ENCODE measurements at places on chromosomes 4 and X. TPM values are rescaled to one million over a fixed set of nuclear protein-coding genes. Genes with fewer than 3 reads are reported as not detected.

DNA sequence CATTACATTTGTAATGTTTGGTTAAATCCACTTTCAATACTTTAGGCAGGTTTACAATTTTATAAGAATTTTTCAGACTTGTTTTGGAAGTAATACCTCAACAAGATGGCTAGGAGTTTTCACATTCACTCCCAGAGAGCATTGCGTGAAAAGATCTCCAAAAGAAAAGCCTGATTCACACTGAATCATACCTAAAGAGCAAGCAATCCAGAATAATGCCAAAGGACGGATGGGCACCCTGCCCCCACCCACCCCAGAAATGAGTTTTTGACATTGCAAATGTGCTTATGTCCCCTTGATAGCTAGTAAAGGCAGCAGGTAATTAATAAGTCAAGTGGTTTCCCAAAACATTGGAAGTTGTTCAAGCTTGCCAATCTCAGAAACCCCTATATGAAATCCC lies 557.7 kb upstream of the TENM3 start:
- no peak overlapping the region for H3K27ac ChIP-seq
- no peak for DNase-seq
- no peaks in the 10 kb centered on the region for H3K4me1 ChIP-seq
- H3K27me3 ChIP-seq, result no peaks in the 10 kb centered on the region
- no peak overlapping the region for H3K4me3 ChIP-seq

DNA sequence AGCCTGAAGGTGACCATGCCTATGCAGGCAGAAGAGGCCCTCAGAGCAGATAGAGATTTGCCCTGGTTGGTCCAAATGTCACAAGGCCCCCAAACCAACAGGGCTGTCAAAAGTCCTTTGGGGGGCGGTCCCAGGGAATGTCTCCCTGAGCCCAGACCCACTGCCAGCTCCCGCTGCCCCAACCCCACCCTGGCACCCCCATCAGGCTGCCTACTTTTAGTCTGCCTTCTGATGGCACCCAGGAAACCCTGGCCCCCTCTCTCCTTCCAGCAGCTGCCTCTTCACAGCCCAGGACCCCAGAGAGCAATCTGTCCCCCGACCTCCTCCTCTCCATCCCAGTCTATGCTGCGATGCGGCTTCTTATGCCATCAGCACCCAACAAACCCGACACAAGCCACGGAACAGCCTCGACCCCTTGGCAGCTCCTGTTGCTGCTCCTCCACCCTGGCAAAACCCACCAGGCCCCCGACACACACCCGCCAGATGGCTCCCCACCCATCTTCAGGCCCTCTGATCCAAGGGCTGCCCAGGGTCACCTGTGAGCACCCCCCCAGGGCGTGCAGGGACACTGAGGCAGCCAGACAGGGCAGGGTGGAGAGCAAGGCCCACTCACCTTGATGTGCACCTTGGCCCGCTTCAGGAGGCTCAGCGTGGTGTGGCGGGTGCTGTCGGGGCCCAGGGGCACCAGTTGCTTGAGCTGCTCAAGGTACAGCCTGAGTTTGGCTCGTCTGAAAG lies 9.9 kb downstream of the MXD4 start:
- no peak overlapping the region for H3K4me3 ChIP-seq
- H3K36me3 ChIP-seq, result no peaks in the 10 kb centered on the region
- H3K4me1 ChIP-seq, result no peaks in the 10 kb centered on the region
- H3K27me3 ChIP-seq, result no peaks in the 10 kb centered on the region

DNA sequence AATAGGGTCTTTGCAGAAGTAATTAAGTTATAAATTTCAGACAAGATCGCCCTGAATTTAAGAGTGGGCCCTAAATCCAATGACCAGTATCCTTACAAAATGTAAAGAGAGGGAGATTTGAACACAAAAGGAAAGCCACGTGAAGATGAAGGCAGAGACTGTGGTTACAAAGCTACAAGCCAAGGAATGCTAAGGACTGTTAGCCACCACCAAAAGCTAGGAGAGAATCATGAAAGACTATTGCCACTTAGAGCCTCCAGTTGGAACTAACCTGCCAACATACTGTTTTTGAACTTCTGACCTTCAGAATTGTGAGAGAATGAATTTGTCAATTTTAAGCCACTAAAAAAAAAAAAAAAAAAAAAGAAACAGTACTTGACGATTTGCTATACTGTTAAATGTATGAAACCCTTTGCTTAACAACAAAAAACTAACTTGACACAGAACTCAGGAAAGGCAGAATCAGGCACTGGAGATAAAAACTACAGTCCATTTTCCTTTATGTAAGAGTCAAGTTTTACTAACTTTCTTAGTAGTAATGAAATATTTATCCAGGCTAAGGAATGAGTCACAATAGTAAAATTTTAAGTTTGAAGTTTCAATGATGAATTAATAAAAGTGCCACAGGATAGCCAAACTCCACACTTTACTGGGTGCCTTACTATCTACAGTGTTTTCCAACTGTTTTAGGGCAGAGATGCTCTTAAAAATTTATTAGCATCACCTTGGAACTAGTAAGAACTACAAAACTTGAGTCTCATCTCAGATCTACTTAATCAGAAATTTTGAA lies 25.1 kb downstream of the DHX15 start:
- H3K27me3 ChIP-seq, result no peaks in the 10 kb centered on the region
- no peak overlapping the region for H3K27ac ChIP-seq
- peaks cover 44% of the 10 kb centered on the region for H3K36me3 ChIP-seq

KIT gene
- 0.17 TPM for total RNA-seq

DNA sequence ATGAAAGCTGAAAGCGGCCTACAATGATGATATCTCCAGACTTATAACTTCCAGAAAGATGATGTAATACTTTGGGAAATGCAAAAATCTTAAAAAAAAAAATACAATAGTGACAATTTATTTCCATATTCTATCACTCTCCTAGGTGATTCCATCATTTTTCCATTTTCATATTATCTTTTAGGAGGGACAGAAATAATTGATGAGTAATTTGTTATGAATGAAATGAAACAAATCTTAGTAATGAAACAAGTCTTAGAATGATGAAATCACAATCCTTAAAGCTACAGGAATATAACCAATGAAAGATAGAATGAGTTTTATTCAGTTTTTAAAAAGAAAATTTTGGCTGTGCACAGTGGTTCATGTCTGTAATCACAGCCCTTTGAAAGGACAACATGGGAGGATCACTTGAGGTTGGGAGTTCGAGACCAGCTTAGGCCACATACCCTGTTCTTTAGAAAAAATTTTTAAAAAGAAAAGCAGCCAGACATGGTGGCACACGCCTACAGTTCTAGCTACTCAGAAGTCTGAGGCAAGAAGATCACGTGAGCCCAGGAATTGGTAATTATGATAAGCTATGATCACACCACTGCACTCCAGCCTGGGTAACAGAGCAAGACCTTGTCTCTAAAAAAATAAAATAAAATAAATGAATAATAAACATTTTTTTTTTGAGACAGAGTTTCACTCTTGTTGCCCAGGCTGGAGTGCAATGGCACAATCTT lies 21.7 kb downstream of the CLOCK start:
- H3K4me1 ChIP-seq, result no peaks in the 10 kb centered on the region
- no peak overlapping the region for H3K4me3 ChIP-seq
- peaks cover 11% of the 10 kb centered on the region for H3K36me3 ChIP-seq

DNA sequence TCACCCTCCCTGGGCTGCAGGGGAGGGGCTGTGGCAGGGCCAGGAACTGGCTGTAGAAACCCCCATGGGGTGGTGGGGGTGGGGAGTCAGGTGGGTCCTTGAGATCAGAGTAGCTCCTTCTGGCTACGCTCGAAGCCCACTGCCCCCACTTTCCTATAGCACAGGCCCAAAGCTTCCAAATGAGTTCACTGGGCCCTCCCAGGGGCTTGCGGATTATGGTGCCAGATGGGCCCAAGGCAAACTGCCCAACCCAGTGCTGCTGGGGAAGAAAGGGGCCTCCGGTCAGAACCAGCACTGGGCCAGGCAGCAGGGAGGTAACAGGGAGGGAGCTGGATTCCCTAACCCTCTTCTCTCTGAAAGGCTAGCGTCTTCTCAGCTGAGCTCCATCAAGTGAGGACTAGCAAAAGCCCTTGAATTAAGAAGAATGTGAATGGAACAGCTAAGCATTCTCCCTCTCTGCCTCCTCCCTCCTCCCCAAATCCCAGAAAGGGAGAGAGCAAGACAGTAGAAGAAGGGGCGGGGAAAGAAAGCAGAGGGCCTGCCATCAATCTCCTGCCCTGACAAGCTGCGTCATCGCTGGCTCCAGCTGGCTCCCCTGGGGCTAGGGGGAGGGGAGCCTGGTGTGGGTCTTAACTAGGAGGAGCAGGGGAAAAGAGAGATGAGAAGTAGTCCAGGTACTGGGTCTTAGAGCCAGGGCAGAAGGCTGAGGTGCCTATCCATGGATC lies 34.7 kb downstream of the FRMPD3 start:
- no peaks in the 10 kb centered on the region for H3K4me1 ChIP-seq
- H3K36me3 ChIP-seq, result no peaks in the 10 kb centered on the region
- DNase-seq, result no peak
- H3K4me3 ChIP-seq, result no peak overlapping the region

DNA sequence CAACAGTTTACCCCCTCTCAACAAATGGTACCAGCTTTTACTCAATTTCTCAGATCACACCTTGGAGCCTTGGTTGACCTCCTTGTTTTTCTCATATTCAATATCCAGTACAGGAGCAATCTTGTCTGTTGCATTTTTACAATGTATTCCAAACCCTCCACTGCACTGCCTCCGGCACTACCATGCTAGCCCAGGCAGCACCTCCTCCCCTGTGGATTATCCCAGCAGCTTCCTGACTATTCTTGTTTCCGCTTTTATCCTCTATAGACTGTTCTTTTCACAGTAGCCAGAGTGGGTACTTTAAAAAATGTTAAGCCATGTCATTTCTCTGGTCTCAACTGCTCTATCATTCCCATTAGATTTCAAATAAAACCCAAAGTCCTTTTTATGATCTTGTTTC lies 253.4 kb upstream of the GPRIN3 start:
- H3K27me3 ChIP-seq, result peaks cover 6% of the 10 kb centered on the region
- H3K27ac ChIP-seq, result no peak overlapping the region
- DNase-seq, result no peak
- H3K36me3 ChIP-seq, result no peaks in the 10 kb centered on the region
- H3K4me1 ChIP-seq, result peaks cover 8% of the 10 kb centered on the region
- H3K4me3 ChIP-seq, result no peak overlapping the region

DNA sequence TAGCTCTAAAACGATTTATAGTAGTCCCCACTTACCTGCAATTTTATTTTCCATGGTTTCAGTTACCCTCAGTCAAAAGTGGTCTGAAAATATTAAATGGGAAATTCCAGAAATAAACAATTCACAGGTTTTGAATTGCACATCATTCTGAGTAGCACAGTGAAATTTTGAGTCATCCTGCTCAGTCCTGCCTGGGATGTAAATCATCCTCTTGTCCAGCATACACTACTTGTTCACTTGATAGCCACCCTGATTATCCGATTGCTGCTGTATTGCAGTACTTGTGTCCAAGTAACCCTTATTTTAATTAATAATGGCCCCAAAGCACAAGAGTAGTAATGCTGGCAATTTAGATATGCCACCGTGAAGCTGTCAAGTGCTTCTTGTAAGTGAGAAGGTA lies 23.5 kb upstream of the BDH2 start:
- DNase-seq, result no peak
- H3K36me3 ChIP-seq, result peaks cover 53% of the 10 kb centered on the region
- no peak overlapping the region for H3K4me3 ChIP-seq
- no peaks in the 10 kb centered on the region for H3K27me3 ChIP-seq

TMEM271 gene
- not detected for total RNA-seq

TAF7L gene
- 0.36 TPM for total RNA-seq

DNA sequence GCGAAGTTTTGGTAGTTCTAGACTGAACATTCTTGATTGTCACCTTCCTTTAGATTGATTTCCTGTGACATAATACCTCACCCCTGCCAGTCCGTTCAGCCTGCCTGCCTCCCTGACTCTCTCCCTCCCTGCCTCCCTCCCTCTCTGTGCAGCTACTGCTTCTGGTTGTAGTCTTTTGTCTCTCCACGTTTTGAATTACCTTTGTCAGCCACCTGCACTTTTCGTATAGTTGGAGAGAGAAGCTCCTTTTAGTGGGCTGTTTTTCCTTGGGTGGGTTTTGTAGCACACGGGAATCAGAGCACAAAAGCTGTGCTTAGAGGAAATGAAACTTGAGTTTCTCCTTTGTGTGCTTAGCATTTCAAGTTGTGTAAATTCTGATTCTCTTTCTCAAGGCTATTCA lies 32.6 kb upstream of the MSMO1 start:
- peaks cover 31% of the 10 kb centered on the region for H3K36me3 ChIP-seq
- H3K27ac ChIP-seq, result no peak overlapping the region
- peaks cover 20% of the 10 kb centered on the region for H3K4me1 ChIP-seq

PNMA6F gene
- not detected for total RNA-seq

IL3RA gene
- 5.3 TPM for total RNA-seq

- DNase-seq, result peak; percentile 52
- peak overlapping the region; percentile 97 for H3K4me3 ChIP-seq
- peak overlapping the region; percentile 96 for H3K27ac ChIP-seq
- peaks cover 63% of the 10 kb centered on the region for H3K4me1 ChIP-seq
- H3K27me3 ChIP-seq, result no peaks in the 10 kb centered on the region
Observed at GRCh38 chr4:184475096-184475461, 729 bp upstream of the IRF2 start.

TMEM156 gene
- 29.4 TPM for total RNA-seq

- no peak overlapping the region for H3K27ac ChIP-seq
- H3K36me3 ChIP-seq, result no peaks in the 10 kb centered on the region
- peaks cover 14% of the 10 kb centered on the region for H3K27me3 ChIP-seq
- DNase-seq, result no peak
Observed at GRCh38 chrX:153684467-153685155, 3.1 kb upstream of the SLC6A8 start.

DNA sequence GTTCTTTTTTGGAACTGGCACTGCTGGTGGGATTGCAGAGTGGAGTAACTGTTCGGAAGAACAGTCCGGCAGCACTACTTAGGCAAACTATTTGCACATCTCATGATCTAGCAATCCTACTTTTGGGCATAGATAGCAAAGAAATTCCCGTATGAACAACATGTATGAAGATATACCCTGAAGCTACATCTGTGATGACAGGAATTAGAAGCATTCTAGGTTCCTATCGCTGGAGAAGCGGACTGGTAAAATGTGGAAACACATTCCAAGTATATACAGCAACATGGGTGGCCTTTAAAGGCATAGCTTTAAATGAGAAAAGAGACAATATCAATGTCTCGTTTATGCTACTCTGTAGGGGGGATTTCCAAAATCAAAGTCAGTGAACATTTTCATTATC lies 3.1 kb downstream of the DCAF16 start:
- H3K4me3 ChIP-seq, result peak overlapping the region; percentile 88
- H3K36me3 ChIP-seq, result peaks cover 48% of the 10 kb centered on the region
- DNase-seq, result no peak
- no peaks in the 10 kb centered on the region for H3K27me3 ChIP-seq
- H3K4me1 ChIP-seq, result peaks cover 67% of the 10 kb centered on the region

MAGEE2 gene
- total RNA-seq, result not detected

MRPS18C gene
- total RNA-seq, result 76.8 TPM

- H3K4me3 ChIP-seq, result no peak overlapping the region
- H3K36me3 ChIP-seq, result no peaks in the 10 kb centered on the region
- H3K4me1 ChIP-seq, result no peaks in the 10 kb centered on the region
- no peak for DNase-seq
- no peaks in the 10 kb centered on the region for H3K27me3 ChIP-seq
- H3K27ac ChIP-seq, result no peak overlapping the region
Observed at GRCh38 chr4:144910723-144911122, 187.3 kb downstream of the ANAPC10 start.

FRMPD3 gene
- total RNA-seq, result not detected

MAGEA9B gene
- total RNA-seq, result not detected

PNCK gene
- 0.15 TPM for total RNA-seq

GRCh38 chrX:119474615-119475388 lies 6.6 kb downstream of the SLC25A5 start:
- DNase-seq, result no peak
- H3K27ac ChIP-seq, result no peak overlapping the region
- no peak overlapping the region for H3K4me3 ChIP-seq
- H3K27me3 ChIP-seq, result peaks cover 2% of the 10 kb centered on the region
- peaks cover 5% of the 10 kb centered on the region for H3K4me1 ChIP-seq
- H3K36me3 ChIP-seq, result peaks cover 7% of the 10 kb centered on the region
